T-helper 17 cell (primary cell): ENCODE measurements at places on chromosomes 5 and 9.

- DNase-seq, result no peak
These were observed 32.1 kb downstream of the MARCHF3 start for GRCh38 chr5:126998201-126998631.

DNA sequence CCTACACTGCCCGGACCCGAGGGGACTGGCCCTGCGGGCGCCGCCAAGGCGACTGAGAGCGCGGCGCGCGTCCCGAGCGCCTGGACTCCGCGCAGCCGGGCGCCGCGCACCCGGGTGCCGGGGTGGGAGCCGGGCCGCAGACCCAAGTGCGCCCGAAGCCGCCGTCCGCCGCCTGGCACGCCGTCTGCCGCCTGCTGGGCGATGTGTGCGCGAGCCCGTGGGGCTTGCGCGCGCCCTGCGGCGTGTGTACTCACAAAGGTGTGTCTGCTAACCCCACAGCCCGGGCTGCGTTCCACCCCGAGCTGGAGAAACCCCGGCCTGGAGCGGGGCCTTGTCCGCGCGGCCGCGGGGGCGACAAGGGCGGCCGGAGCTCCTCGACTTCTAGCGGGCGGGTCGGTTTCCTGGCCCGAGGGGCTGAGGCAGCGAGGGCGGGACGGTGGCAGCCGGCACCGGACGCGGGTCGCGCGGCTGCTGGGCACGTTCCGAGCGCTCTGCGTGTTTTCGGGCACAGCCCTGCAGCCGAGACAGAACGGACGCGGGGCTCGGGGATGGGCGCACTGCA, 1.1 kb upstream of the ZSWIM6 start:
- DNase-seq, result peak; percentile 71

DNA sequence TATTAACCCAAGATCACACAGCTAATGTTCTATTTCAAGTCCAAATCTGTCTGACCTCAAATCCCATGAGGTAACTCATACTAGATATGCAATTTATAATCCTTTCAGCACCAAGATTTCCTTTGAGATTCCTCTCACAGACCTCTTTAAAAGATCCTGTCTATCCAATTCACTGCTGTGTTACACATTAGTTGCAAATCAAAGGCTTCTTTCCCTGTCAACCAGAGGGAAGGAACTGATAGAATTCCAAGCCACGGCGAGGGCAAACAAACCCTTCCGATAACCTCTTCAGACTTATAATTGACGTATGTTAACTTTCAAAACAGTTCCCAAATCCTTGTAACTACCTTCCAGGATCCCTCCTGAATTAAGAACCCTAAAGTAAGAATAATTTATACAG, 168.9 kb downstream of the DRD1 start:
- no peak for DNase-seq

- no peak for DNase-seq
These were observed 241.4 kb upstream of the IL12B start for GRCh38 chr5:159571501-159572244.

GRCh38 chr9:118991366-118992285, 377.6 kb downstream of the BRINP1 start:
- no peak for DNase-seq

GRCh38 chr5:132773601-132774355, 3.3 kb downstream of the SEPTIN8 start:
- DNase-seq, result no peak

GRCh38 chr5:180558232-180558631, 33.1 kb downstream of the SCGB3A1 start:
- no peak for DNase-seq

GRCh38 chr5:53246042-53246836, 136.7 kb upstream of the MOCS2 start:
- no peak for DNase-seq

DNA sequence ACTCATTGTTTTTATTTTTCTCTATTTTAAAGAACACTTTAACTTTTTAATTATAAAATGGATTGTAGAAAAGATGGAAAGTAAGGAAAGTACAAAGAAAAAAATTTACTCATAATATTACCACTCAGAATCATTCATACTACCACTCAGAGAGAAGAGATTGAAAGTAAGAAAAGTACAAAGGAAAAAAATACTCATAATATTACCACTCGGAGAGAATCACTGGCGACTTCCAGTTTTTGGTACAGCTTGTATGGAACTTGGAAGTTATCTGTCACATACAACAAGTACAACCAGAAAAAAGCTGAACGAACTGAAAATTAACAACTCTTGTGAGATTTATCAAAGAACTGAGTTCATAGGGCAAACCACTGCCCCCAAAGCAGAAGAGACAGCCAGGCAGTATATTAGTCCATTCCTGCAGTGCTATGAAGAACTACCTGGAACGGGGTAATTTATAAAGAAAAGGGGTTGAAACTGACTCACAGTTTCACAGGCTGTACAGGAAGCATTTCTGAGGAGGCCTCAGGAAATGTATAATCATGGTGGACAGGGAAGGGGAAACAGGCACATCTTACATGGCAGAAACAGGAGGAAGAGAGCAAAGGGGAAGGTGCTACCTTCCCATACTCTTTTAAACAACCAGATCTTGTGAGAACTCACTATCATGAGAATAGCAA, 183.9 kb downstream of the SMARCA2 start:
- no peak for DNase-seq

- no peak for DNase-seq
These were observed 142.0 kb upstream of the CHD1 start for GRCh38 chr5:99070822-99071221.

DNA sequence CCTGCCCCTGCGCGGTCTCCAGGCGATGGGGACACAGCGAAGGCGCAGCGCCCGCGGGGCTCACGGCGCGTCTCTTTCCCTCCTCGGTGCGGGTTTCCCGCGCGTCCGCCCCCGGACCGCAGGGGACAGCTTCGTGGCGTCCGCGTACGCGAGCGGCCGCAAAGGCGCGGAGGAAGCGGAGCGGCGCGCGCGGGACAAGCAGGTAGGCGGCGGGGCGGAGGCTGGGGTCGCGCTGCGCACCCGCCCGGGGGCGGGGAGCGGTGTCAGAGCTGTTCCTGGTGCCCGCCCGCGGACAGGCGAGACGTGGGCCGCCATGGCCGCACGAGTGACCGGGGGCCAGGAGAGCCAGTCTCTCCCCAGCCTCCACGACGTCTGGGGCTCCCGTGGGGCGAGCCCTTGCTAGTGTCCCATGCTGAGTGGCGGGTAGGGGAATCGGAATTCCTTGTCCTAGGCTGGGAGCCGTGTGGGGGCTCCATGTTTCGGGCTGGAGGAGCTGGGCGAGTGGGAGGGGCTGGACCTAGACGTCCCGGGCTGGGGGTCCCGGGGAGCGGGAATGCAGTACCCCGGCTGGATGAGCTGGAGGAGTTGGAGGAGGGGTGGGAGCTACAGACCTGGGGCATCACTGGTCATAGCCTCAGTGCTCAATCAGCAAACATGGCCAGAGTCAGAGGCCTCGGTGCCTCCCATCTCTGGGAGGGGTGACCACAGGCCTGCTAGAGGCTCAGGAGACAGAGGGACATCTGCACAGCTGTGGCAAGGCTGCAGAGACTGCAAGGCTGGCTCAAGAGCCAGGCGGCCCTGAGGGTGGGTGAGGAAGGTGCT, 968 bp downstream of the NKD2 start:
- no peak for DNase-seq

GRCh38 chr5:143515829-143516228, 112.3 kb upstream of the NR3C1 start:
- no peak for DNase-seq
